NCI-H2227 treated with DMSO at 0.1 percent for 48 hours (cell line): ENCODE measurements at places on chromosomes 7 and 10.

DNA sequence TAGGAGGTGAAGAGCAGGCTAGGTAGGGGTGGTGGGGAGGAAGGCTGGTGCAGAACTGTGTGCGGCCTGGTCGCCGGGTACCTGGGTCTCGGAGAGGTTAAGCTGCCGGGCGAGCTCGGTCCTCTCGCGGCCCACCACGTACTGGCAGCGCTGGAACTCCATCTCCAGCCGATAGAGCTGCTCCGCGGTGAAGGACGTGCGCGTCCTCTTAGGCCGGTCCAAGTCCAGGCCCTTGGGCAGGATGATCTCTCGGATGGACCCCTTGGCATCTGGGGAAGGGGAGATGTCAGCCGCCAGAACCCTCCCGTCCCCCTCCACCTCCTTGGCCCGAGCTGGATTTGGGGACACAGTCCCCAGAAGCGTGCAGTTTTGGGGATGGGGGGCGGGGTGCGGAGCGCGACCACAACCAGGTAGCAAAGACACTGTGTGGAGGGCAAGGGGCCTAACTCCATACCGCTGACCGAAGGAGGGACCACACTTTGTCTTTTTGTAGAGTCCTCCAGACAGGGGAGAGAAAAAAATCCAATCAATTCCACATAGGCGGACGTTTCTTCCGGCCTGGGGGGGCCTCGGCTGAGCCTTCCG is 1.6 kb downstream of the VAX1 start:
- DNase-seq, result no peak

GRCh38 chr10:116669080-116669479 is 48.3 kb downstream of the PNLIPRP2 start:
- DNase-seq, result no peak

GRCh38 chr7:50783303-50783702 is 607 bp upstream of the GRB10 start:
- no peak for DNase-seq

- no peak for DNase-seq
These were observed 65.3 kb downstream of the VCL start for GRCh38 chr10:74063256-74063655.

DNA sequence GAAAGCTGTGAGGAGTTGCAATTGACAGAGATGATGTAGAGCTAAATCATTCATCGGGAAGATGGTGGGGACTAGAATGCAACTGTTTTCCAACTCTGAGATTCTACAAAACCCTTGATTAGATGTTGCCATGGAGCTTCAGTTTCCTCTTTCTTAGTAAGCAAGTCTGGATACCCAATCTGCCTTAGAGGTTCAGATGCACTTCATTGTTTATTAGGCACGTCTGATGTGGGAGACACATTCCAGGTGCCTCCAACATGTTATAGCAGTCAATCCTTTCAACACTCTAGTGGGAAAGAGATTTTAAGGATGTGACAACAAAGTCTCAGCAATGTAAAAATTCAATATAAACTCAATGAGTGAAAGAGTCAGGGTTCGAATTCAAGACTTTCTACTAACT is 291.3 kb upstream of the PHYHIPL start:
- no peak for DNase-seq

DNA sequence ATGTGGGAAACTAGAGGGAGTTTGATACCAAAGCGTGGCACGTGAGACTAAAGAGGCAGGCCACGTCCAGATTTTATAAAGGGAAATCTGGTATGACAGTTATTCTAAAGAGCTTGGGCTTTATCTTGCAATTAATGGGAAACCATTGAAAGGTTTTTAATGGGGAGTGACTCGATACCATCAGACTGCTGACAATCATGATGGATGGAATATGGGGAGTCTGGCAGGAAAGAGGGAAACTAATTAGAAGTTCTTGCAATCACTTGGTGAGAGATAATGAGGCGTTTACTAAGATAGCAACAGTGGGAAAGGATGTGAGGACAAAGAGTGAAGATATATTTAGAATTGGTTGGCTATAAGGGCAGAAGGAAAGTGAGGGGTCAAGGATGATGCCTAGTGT is 94.0 kb downstream of the MBL2 start:
- DNase-seq, result no peak

DNA sequence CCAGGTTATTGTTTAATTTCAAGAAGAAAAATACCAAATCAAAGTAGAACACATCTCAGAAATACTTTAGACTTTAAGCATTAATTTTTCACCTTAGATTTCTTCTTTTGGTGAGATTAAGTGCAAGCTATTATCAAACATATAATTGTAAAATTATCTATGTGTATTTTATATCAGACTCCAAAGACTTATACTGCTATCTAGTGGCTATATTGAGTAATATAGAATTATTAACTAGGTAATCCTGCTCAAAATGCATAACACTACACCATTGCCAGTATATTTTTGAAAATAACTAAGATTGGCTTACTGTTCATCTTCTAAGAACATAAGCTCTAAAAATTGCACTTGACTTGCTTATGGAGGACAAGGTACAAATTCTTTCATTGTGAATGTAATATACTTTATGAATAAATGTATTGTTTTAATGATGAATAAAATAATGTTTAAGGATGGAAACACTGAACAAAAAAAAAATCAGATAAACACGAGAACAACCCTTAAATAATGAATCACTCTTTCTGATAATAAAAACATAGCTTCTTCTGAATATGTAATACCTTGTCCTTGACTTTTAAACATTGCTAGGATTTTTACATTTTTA is 86.7 kb upstream of the GNAI1 start:
- DNase-seq, result peak; percentile 38

DNA sequence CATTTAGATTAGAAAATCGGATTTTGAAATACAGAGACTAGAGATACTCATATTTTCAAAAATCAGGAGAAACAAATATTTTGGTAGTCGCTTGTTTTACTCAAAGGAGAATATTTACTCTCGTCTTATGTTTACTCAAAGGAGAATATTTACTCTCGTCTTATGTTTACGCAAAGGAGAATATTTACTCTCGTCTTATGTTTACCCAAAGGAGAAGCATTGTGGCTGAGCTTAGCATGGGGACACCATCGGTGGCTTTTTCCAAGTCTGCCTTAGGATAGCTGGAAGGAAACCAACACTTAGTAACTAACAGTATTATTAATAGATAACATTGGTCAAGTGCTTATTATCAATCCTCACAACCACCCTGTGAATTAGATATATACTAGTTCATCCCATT is 71.8 kb downstream of the SNX10 start:
- DNase-seq, result no peak

- no peak for DNase-seq
These were observed 18.5 kb upstream of the EIF5AL1 start for GRCh38 chr10:79493806-79494205.

DNA sequence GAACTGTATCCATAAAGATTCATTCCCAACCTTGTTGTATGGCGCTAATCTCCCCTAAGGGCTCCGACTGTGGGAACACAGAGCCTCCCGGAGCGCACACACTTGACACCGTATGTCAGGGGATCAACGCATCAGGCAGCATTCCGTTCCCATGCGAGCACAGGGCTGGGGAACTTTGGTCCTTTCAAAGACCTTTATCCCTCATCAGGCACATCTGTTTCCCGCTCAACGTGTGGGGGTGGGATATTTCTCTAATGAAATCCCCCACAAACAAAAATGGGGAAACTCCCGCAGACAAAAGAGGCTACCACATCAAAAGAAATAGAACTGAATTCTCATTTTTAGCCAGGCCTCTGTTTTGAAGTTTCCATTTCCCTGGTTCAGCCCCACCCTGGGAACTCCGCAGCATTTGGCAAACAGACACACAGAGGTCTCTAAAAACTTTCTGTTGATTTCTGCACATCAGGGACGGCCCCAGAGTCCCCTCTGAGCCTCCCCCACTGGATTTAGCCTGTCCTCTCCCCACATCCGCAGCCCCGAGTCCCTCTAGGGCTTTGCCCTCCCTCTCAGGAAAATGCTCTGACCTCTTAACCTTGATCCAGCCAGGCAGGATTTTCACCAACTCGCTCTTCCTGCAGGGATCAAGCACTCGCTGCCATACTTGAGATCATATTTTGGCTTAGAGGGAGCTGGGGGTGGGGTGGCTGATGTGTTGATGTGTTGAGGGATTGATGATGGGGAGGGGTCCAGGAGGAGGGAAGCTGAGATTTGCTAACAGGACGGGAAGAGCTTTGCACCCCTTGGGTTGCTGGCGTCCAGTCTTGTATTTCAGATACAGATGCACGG is 6.6 kb downstream of the CPA5 start:
- peak; percentile 77 for DNase-seq

DNA sequence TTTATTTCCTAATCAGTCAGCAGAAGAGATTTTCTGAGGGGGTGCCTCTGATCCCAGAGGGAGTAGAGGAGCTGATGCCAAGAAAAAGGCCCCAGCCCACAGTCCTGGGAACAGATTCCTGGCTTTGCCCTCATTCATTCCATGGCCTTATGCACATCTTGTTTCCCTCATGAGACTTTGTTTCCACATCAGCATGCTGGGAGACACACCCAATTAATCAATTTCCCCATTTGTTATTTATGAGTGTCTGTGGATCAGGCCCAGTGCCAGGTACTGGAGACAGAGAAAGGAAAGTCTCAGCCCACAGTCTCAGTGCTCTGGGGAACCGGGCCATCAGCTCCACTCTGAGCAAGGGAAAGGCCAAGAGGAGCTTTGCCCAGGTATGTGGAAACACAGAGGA is 496.2 kb upstream of the ZMIZ1 start:
- no peak for DNase-seq

- no peak for DNase-seq
These were observed 40.9 kb downstream of the CCNY start for GRCh38 chr10:35377050-35377728.

DNA sequence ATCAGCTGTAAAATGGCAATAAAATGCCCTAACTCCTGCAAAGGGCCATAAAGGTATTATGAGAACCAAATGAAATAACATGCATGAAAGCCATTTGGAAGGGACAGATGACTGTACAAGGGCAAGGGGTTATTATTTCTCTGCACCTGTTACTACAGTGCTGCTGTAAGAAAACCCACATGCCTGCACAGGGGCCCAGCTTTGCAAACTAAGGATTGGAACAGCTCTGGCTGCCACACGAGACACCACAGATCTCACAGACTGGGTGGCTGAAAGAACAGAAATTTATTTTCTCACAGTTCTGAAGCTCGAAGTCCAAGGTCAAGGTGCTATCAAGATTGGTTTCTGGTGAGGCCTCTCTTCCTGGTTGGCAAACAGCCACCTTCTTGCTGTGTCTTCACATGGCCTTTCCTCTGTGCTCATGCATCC is 409.0 kb upstream of the NRP1 start:
- no peak for DNase-seq

- DNase-seq, result no peak
These were observed 991 bp downstream of the ZNF239 start for GRCh38 chr10:43573250-43574000.

GRCh38 chr10:71408436-71409225 is 11.9 kb downstream of the CDH23 start:
- no peak for DNase-seq

DNA sequence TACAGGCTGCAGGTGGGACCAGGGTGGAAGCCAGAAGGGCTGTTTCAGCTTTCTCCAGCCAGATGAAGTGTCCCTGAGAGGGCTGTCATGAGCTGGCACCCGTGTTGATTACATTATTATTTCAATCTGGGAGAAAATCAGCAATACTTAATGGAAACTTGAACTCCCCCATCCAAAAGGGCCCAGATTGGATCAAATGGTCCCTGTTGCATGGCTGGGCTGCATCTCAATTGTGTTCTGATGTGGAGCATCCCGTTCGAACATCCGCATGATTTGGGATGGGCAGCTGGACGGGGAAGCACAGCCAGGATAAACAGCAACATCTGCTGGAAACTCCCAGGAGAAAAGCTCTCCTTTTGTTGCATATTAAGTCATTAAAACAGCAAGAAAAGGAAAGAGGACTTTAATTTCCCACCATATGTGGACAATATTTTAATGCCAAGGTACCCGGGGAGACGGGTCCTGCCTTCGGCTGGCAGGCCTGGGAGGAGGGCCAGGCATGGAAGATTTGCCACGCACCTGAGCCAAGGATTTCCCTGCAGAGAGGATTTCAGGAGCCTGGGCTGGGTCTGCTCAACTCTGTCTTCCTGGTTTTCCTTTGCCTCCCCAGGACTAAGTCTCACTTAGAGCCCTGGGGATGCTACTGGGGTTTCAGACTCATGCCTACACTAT is 52.4 kb downstream of the NPTX2 start:
- DNase-seq, result no peak

GRCh38 chr10:78756604-78757343 is 312.0 kb upstream of the ZMIZ1 start:
- no peak for DNase-seq

- no peak for DNase-seq
These were observed 74.7 kb upstream of the PLPP4 start for GRCh38 chr10:120382360-120382759.

DNA sequence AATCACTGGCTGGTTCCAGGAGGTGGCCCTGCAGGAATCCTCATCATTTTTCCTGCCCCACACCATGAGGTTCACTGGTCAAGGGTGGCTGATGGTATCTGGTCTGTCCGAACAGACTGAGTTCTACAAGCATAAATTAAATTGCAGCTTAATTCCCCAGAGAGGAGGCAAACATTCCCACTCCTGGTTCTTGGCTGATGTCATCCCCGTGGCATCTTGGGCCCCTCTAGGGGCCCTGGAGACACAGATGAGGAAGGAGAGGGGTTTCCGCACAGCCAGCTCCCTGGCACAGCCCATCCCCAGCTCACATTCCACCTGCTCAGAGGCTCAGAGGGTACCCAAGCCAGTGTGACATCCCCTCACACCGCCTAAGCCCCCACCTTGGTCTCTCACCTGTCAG is 5.3 kb upstream of the KLRG2 start:
- DNase-seq, result no peak

- DNase-seq, result no peak
These were observed 100.6 kb downstream of the DYNC2I1 start for GRCh38 chr7:158956805-158957509.

GRCh38 chr7:7739204-7740036 is 21.0 kb upstream of the RPA3 start:
- DNase-seq, result no peak

- DNase-seq, result no peak
These were observed 19.8 kb downstream of the OR2F1 start for GRCh38 chr7:143974459-143974858.

DNA sequence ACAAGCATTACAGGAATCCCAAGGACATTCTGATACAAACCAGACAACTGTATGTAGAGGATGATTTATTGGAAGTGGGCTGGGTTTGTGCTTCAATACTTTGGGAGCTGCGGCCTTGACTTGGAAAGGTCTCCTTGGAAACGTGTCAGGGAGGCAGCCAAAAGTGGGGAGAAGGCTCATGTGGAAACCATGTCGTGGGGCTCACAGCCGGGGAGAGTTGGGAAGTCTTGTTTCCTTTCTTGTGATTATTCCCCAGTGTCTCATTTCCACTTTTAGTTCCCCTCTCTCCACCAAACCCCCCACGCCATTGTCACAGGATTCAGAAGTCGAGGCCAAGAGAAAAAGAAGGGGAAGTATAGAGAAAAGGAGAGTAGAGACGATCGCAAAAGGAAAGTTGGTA is 53.9 kb upstream of the SFMBT2 start:
- DNase-seq, result no peak
